ENCODE measurements at places on chromosomes 3 and 15.

GRCh38 chr3:186717039-186717457 lies at the start of gene KNG1:
KNG1 (plus strand) TSS chr3:186717359; CDS start chr3:186717543, 184 bp downstream.
- no peak for DNase-seq

- no peak for DNase-seq
Measured at GRCh38 chr3:144097163-144097562, 125.5 kb downstream of the DIPK2A start.

- no peak for DNase-seq
Measured at GRCh38 chr3:151431940-151432339, 28.9 kb downstream of the IGSF10 start.

GRCh38 chr3:135329479-135329878 lies 534.4 kb downstream of the EPHB1 start:
- no peak for DNase-seq

DNA sequence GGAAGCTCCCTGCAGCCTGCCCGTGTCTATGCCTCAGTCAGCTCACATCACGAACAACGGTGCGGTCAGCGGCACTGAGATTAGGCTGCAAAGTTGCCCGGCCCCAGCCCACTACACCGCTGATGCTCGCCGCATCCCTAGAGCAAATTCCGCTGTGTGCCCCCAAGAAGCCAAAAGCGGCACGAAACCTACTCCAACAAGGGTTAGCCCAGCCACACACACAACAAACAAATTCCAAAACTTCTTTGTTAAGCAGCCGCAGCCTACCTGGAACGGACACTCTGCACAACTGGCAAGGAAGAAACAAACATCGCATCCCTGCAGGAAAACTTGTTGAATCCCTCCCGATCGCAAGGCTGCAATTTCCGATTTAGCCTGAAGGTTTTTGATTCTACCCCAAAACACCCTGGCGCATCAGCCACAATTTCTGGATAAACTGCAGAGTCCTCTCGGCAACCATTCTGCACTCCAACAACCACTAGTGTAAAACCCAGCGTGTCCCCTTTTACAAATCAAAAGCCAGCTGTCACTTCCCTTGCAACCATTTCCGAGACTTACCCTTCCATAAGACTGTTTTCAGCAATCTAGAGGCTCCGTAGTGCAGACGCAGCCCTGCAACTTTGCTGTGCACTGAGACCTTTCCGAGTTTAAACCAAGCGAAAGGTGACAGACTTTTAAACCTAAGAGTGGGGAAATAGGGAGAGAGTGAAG lies 449 bp downstream of the ROBO1 start:
- DNase-seq: no peak

GRCh38 chr3:196843435-196844110 lies 24.1 kb upstream of the SENP5 start:
- no peak for DNase-seq

DNA sequence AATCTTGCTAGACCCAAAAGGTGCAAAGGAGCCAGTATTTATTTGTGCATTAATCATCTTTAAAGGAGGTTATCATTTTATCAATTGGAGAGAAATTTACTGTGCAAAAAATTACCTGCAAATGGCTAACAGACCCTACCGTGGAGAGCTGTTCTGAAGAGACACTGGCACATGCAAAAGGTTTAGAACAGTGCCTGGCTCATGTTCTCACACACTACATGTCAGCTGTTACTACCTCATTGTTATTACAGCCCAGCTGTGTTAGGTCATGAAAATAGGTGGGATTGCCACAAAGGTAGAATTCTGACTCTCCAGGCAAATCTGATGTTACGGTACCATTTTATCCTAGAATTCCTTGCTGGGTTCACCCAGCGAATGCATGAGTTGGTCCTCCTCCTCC lies 137.3 kb downstream of the SNRK start:
- DNase-seq: no peak

DNA sequence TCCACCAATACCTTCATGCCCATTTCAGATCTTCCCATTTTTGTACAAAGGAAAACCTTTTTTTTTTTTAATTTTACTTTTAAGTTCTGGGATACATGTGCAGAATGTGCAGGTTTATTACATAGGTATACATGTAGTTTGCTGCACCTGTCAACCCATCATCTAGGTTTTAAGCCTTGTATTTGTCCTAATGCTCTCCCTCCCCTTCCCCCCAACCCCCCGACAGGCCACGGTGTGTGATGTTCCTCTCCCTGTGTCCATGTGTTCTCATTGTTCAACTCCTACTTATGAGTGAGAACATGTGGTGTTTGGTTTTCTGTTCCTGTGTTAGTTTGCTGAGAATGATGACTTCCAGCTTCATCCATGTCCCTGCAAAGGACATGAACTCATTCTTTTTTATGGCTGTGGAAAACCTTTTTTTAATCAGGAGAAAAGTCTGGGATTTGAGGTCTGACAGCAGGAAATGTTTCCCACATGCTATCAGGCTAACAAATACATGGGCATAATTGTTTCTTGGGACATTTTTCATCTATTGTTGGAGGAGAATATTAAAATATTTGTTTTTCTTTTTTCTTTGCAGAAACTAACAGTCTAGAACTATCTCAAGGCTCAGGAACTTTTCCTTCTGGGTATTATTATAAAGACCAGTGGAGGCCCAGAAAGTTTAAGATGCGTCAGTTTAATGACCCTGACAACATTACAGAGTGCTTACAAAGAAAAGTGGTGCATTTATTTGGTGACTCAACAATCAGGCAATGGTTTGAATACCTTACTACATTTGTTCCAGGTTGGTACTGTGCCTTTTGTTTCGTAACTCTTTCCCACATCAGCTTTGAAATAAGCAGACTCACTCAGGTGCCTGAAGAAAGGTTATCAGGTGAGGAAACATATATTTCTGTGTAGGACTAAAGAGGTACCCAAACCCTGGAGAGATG lies 32.8 kb upstream of the NFKBIZ start:
- no peak for DNase-seq

Measured in stimulated activated CD4-positive, alpha-beta T cell treated with anti-CD3 and anti-CD28 coated beads, TNF-alpha, amount 100 ng/mL, for 24 hours (primary cell).